ENCODE measurements at places on chromosomes 4 and X.
A peak's percentile ranks its signal among the peaks of the same experiment; 100 is the strongest.

GRCh38 chr4:1218634-1219565 is 30.0 kb downstream of the CTBP1 start:
- no peak for DNase-seq

GRCh38 chr4:608236-608635 is 17.1 kb upstream of the PDE6B start:
- DNase-seq, result no peak

DNA sequence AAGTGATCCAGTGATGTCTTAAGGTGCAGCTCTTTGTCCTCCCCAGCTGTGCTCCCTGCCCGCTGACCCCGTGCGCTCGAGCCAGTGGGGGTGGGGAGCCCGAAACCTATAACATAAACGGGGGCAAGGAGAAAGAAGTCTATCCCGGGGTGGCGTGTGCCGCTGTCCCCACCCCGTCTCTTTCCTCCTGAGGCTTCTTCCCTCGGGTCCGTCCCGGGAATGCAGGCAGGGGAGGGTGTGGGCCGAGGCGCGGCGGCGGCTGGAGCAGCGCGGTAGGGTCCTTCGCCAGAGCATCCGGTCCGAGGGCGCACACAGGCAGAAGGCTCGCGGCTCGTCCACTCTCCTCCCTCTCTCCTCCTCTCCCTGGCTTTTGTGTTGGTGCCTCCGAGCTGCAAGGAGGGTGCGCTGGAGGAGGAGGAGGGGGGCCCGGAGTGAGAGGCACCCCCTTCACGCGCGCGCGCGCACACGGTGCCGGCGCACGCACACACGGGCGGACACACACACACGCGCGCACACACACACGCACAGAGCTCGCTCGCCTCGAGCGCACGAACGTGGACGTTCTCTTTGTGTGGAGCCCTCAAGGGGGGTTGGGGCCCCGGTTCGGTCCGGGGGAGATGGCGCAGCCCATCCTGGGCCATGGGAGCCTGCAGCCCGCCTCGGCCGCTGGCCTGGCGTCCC is at the start of gene RAB33A:
TSS of gene RAB33A (plus strand) at position 517 of the 681 bp plus-strand sequence. CDS start at position 618, 101 bp downstream.
- DNase-seq, result no peak

DNA sequence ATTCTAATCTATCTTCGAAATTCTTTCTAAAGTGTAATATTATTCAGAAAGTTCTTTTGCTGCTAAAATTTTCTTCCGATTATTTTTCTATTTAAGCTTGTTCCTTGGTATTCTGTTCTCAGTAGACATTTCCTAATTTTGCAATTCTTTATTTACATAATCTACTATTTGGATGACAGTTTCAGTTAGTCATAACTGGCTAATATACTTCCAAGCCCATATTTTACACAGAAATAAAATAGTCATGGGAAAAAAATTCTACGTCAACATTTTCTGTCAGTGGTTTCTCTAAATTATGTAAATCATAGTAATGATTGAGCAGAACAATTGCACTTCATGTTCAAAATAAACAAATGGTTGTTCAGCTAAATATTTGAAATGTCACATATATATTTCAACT is 178.0 kb upstream of the ANKRD50 start:
- DNase-seq, result no peak

GRCh38 chr4:164768516-164768915 is 14.6 kb downstream of the SMIM31 start:
- DNase-seq, result no peak

GRCh38 chrX:154457491-154458115 is 478 bp upstream of the PLXNA3 start:
- peak; percentile 52 for DNase-seq

Data from body of pancreas (tissue), 4 donors.